EL (cell line): ENCODE measurements at places on chromosomes 4 and X.

- no peak for DNase-seq
Measured at GRCh38 chrX:53080628-53081580, 1.3 kb upstream of the TSPYL2 start.

DNA sequence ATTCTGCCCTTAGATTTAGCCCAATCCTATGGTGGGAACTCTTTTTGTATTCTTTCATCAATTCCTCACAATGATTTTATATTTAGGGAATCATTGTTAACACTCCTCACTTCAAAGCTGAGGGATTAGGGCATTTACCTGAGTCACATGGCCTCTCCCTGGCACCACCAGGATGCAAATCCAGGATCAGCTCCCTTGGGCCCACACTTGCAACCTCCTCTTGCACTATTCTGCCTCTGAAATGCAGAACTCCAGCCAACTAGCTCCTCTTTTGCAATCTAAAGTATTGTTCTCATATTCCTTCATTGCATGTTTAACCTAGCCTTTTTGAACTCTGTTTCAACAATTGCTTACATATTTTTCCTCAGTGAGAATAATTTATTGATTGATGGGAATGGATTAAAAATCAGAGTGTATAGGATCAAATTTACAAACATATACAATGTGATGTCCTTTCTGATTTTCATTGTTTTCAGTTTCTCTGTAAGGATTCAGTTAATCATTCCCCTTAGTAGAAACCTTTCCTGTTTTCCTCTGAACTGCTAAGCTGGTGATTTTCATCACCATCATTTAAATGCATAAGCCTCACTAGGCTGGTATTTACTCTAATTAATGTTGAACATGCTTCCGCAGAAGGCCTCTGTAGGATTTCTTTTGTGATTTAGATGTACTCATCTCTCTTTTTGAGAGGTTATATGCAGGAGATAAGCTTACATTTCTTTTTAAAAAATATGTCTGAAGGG lies 3.3 kb upstream of the RELL1 start:
- no peak for DNase-seq

DNA sequence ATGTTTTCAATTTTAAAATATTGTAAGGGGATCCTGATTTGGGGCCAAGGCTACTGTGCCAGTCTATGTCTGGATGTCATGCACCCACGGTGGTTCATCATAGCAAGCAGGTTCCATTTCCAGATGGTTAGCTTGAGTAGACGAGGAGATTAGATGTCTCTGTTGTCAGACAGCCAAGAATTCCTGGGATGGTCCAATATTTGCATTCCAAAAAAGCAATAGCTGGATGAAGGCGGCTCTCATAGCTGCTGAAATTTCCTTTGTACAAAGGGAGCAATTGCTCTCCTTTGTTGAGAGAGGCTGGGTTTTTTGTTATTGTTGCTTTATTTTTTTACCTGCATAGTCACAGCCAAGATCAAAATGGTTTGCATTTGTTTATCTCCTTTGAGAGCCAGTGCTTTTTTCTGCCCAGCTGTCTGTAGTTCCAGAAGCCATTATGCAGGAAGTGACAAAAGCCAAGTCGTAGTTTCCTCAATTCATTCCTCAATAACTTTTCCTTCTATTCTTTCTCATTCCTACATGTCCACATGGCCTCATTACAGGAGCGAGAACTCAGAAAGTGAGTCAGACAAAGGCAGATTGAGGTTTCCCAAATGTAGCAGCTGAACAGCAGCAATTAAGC lies 107.9 kb downstream of the MMRN1 start:
- no peak for DNase-seq

GRCh38 chr4:19177616-19178015 lies 1074.1 kb upstream of the SLIT2 start:
- peak; percentile 49 for DNase-seq

DNA sequence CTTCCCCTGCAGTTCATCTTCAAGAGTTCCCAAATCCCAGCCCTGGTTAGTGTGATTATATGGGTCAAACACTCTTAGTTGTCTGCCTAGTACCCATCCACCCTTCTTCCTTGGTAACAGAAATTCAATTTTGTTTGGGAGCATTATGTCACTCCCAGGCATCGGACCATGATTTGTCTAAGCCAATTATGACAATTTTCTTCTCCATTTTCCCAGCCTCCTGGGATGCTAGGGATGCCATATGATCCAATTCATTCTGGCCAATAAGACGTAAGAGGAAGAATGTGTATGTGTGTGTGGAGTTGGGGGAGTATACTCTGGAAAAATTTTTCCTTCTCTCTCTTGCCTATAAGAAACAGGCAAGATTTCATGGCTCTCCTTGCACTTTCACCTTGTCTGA lies 465.9 kb downstream of the MID1IP1 start:
- no peak for DNase-seq

- no peak for DNase-seq
Measured at GRCh38 chrX:17373337-17373736, 1.7 kb upstream of the NHS start.

- peak; percentile 39 for DNase-seq
Measured at GRCh38 chr4:60201052-60201673, 999.0 kb upstream of the ADGRL3 start.

GRCh38 chrX:54865208-54865607 lies 55.4 kb upstream of the TRO start:
- DNase-seq = no peak
